Fibroblast of skin of right quadriceps (primary cell): ENCODE measurements at places on chromosomes 1 and 21.

DNA sequence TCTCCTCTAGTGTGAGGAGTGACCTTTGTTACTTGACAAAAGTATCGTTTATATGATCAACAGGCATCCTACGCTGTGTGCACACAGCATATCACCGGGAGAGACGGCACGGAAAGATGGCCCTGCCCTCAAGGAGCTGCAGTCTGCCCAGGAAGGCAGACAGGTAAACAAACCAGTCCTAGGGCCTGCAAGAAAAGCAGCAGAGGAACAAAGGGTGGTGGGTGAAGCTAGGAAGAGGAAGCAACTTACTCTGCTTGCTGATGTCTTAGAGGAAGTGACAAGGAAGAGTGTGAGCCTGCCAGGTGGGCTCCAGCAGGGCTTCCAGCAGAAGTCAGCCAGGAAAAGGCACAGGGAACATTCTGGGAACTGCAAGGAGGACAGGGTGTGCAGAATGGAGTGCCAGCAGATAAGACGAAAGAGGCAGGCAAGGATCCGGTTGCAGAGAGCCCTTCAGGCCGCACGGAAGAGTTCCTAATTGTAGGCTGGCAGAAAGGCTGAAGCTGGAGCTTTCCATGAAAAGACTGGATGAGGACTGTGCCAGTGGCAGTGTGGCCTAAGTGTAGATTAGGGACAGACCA, 106.7 kb downstream of the SLC45A1 start:
- no peak for DNase-seq

DNA sequence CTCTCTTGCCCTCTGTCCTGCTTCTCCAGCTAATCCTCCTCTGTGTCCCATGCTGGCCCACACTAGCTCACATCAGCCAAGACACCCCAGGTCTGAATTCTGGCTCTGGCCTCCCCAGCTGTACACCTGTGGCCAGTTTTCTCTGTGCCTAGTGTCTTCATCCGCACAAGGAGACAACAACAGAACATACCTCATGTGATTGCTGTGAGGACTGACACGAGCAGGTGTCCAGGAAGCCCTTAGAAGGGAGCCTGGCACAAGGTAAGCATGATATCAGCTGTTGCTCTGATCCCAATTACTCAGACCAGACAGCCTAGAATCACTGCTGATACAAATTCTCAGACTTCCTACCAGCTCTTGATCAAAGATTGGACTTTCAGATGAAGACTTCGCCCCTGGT, 71.2 kb upstream of the GJB5 start:
- DNase-seq = no peak

DNA sequence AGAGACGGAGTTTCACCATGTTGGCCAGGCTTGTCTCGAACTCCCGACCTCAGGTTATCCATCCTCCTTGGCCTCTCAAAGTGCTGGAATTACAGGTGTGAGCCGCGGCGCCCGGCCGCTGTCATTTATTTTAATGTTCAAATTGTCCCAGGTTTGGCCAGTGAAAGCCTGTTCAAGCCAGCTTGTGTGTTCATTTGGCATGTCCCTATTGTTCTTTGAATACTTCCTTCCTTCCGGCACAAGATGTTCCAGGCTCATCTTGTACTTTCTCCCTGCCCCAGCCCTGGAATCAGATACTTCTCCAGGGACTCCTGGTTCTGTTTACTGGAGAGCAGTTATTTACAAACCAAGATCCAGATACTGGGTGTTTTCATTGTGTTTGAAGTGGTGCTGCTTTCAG, 37.0 kb downstream of the ZBTB8B start:
- no peak for DNase-seq

- DNase-seq = no peak
Observed at GRCh38 chr1:39294531-39294930, 90.0 kb downstream of the MACF1 start.

DNA sequence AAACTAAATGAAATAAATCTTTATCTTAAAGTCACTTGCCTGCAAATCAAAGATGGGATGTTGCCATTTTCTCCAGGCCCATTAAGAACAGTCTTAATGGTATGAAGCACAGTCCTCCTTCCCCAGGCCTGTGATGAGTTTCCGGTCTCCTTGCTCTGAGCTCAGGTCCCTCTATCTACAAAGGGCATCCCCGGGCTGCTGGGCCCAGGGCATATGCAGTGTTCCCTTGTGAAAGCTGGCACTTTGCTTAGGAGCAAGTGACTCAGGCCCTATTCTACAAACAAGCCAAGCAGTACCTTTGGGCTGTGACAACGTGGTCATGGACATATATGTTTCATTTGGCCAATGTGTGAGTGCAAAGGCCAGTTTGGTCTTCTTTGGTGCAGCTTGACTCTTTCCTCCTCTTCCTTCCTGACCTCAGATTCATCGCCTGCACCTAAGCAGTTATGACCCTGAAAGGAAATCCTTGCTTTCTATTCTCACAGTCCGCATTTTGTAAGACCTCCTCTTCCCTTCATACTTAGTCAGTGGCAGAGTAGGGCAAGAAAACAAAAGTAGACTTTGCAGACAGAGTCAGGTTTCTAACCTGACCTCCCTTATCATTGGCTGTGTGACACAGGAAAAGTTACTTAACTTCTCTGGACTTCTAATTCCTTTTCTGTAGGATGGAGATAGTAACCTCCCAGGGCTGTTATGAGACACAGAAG, 109.5 kb downstream of the ERG start:
- DNase-seq = no peak

DNA sequence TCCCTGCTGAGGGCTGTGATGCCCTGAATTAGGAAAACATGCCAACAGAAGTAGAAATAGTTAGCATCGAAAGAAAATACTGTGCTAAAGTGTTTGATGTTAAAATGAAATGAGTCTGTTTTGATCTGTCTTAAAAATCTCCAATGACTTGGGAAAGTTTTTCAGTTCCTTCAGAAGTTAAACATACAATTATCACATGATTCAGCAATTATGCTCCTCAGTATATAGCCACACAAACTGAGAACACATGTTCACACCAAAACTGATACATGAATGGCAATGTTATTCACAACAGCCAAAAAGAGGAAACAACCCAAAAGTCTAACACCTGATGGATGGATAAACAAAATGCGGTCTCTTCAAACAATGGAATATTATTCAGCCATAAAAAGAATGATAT, 130.6 kb downstream of the PTPN14 start:
- DNase-seq = no peak

GRCh38 chr1:77683160-77684148, 996 bp upstream of the ZZZ3 start:
- peak; percentile 94 for DNase-seq

- DNase-seq = no peak
Observed at GRCh38 chr1:150720098-150720497, 597 bp downstream of the HORMAD1 start.

- DNase-seq = no peak
Observed at GRCh38 chr1:113217447-113218208, 144.6 kb downstream of the LRIG2 start.

DNA sequence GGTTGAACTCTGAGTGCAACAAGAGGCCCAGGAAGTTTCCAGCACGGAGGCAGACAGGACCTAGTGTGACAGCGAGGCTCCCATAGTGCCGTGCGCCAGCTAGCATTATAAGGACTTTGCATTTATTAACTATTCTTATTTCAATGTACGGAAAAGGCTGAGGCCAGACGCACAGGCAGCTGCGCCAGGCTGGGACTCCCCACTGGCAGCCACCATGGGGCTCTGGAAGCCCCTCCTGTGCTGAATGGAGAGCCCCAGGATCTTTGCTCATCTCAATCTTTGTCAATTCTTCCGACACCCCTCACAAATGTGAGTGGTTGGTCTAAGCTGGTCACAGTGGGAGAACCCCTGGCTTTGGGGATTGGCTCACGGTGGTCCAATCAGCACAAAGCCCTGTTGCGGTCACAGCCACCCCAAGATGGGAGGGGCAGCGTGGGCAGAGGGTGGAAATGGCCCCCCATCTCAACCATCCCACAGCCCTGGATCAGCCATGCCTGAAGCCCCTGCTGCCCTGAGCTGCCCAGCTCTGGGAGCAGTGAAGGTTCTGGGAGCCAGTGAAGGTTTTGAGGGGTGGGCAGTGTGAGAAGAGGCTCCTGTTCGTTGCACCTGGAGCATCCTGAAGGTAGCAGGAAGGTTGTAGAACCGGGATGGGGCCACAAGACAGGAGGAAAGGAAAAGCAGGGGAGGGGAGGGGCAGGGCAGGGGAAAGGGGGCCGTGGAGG, 59.5 kb upstream of the ADARB1 start:
- DNase-seq = no peak

DNA sequence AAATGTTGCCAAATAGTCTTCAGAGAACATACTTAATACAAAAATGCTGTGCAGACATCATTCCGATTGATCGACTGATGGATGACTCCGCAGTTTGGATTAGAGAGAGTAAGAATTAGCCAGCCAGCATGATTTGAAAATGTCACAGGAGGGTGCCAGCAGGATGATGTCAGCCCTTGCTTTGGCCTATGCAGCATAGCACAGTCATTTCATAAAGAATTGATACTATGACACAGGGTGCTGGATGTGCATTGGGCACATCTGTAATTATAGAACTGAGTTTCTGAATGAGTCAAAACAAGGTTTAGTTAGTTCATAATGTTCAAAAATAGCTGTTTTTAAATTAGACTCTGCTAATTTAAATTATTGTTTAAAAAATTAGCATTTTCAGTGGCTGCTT, 21.6 kb upstream of the TRAF5 start:
- DNase-seq = peak; percentile 40

- no peak for DNase-seq
Observed at GRCh38 chr1:211559222-211560010, 19.5 kb downstream of the SLC30A1 start.

DNA sequence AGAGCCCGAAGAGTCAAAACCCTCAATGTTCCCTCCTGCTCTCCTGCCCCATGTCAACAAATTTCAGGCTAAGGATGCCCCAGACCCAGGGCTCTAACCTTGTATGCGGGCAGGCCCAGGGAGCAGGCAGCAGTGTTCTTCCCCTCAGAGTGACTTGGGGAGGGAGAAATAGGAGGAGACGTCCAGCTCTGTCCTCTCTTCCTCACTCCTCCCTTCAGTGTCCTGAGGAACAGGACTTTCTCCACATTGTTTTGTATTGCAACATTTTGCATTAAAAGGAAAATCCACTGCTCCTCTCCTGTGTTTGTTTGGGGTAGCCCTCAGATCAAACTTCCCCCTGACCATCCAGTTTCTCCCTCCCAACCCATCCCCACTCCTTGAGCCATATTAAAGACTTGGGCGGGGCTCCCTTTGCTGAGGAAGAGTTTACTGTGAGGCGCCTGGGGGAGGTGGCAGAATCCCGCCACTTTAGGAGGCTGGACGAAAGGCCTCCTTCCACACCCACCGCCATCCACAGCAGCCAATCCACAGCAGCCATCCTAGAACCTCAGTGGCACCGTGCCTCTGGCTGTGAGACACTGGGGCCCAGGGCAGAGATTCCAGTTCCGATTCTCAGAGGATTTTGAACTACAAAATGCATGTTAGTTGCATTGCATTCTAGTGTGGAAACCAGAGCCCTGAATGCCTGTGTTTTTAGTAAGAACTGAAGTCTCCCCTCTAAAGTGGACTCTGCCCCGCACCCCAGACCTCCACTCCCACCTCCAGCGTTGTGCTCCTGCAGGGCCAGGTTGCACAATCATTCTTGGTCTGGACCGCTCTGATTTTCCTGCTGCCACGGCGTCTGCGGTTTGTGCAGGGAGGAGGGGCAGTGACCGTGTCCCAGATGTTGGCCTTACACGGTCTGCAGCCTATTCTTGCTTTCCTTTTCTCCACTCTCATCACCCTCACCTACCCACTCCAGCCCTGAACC, 3.0 kb downstream of the OLFML3 start:
- peak; percentile 91 for DNase-seq

- DNase-seq = no peak
Observed at GRCh38 chr1:1920057-1920607, 1.1 kb upstream of the TMEM52 start.

DNA sequence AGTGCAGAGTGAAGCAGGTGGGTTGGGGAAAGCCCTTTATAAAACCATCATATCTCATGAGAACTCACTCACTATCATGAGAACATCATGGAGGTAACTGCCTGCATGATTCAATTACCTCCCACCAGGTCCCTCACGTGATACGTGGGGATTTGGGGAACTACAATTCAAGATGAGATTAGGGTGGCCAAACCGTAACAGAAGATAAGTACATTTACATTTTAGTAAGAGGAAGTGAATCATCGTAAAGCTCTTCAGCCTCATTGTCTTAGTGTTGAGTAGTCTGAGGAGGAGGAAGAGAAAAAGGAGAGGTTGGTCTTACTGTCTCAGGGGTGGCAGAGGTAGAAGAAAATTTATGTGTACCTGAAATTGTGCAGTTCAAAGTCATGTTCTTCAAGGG, 1053.4 kb upstream of the ADGRL4 start:
- no peak for DNase-seq

GRCh38 chr21:15003463-15004135, 61.2 kb downstream of the NRIP1 start:
- DNase-seq = no peak

- no peak for DNase-seq
Observed at GRCh38 chr1:12185036-12185917, 18.5 kb downstream of the TNFRSF1B start.

- peak; percentile 29 for DNase-seq
Observed at GRCh38 chr21:45376459-45377324, 28.3 kb upstream of the COL18A1 start.

GRCh38 chr1:170032531-170033280, 41.8 kb downstream of the KIFAP3 start:
- DNase-seq = peak; percentile 78

DNA sequence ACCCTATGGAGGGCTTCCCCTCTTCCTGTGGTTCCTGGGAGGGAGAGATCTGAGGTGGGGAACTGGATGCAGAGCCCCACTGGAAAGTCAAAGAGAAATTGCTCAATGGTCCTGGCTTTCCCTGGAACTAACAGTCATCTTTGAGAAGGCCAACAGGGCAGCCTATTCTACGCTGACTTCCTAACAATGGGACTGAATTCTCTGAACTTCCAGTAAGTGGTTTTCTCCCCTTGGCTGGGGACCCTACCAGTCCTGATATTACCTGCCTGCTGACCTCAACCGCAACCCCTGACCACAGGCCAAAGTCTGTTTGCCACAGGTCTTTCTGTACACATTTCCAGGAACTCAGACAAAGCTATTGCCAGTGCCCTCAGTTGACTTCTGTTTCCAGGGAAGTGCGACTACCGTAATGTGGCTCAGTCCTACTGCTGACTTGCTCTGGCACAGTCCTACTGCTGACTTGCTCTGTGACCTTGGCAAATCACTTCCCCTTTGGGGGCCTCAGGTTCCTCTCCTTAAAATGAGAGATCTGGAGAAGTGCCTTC, 55.3 kb downstream of the C8B start:
- DNase-seq = no peak

DNA sequence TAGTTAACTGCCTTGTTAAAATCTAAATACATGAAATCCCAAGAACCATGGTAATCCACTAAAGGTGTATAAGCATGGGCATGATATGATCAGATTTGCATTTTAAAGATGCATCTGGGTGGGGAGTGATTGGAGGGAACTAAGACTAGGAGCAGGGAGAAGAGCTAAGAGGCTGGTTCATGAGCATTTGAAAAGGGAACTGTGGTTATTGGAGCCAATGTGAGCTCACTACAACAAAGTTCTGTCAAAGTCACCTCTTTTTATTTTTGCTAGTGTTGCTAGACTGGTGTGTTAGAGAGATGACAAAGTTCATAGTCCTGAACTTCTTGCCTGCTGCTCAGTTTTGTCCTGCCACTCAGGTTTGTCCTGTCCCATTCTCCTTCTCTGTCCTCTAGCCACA, 67.1 kb upstream of the LRRC8D start:
- DNase-seq = no peak

GRCh38 chr1:27538793-27539192, 48.8 kb upstream of the WASF2 start:
- peak; percentile 82 for DNase-seq
